ENCODE measurements at places on chromosomes 6 and 20. TPM values are rescaled to one million over a fixed set of nuclear protein-coding genes. Genes with fewer than 3 reads are reported as not detected.

- no peak for DNase-seq
Measured at GRCh38 chr6:14673201-14673600, 555.6 kb downstream of the CD83 start.

DNA sequence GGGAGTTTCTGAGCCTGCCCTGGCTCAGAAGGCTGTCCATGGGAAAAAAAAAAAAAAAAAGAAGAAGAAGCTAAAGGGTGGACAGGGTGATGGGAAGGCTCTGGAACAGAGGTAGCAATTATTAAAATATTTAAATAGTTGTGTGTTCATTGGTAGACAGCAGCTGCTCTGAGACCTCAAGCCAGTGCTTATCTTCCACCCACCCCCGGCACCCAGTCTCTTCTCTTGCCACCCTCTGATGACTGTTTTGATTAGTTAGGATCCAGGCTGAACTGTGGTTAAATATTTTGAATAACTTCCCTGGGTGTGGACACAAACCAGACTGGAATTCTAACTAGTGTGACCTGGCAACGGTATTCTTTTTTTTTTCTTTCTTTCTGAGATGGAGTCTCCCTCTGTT lies 16.9 kb upstream of the SRSF3 start:
- DNase-seq, result peak; percentile 67

- DNase-seq, result no peak
Measured at GRCh38 chr6:162055365-162055764, 672.2 kb downstream of the PRKN start.

- DNase-seq, result no peak
Measured at GRCh38 chr20:64077876-64078551, 1.3 kb downstream of the RGS19 start.

DNA sequence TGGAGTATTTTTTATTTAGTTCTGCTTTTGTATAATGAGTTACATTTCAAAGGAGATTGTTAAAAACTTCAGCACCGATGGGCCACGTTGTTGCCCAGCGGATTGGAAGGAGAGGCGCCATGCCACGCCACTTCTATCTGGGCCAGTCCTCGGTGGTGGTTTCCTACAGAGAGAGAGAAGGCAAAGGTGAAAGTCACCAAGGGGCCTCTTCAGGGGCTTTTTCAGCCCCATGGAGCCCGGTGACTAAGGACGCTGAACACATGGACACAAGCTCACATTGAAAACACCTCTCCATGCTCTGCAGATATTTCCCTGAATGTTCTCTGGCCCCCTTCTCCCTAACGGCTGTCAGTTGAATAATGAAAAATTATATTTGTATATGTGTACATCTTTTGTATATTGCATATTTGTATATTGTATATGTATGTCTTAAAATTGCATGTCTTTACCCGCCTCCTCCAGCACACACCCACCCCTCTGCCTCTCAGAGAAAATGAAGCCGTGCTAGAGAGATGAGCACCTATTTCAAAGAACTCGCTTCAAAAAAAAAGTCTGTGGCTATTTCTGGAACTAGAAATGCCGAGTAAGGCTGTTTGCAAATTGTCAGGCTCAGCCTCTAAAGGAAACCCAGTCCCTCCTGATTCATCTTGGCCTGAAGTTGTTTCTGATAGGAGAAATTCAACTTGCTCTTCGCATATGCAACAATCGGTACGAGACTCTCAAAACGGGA lies 91.9 kb upstream of the CDH4 start:
- DNase-seq, result no peak

CTCFL gene
- total RNA-seq, result not detected

DNA sequence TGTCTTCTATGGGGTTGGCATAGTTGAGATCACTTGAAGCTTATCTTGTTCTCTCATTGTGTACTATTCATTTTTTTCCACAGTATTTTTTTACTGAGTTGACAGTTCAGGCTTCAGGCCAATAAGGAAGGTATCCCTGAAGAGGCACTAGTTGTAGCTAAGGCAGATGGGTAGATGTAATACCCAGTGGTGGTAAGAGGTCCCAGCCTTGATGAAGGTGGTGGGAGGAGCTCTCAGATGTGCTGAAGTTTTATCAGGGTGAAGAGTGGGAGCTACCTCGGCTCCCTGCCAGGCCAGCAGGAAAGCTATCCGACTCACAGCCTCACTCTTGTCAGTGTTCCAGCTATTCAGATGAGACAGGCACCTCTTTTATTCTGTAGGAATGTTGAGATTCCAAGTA lies 87.7 kb upstream of the UFL1 start:
- no peak for DNase-seq

IFNGR1 gene
- total RNA-seq, result 58.4 TPM

- no peak for DNase-seq
Measured at GRCh38 chr6:71512256-71512655, 223.6 kb downstream of the OGFRL1 start.

DNA sequence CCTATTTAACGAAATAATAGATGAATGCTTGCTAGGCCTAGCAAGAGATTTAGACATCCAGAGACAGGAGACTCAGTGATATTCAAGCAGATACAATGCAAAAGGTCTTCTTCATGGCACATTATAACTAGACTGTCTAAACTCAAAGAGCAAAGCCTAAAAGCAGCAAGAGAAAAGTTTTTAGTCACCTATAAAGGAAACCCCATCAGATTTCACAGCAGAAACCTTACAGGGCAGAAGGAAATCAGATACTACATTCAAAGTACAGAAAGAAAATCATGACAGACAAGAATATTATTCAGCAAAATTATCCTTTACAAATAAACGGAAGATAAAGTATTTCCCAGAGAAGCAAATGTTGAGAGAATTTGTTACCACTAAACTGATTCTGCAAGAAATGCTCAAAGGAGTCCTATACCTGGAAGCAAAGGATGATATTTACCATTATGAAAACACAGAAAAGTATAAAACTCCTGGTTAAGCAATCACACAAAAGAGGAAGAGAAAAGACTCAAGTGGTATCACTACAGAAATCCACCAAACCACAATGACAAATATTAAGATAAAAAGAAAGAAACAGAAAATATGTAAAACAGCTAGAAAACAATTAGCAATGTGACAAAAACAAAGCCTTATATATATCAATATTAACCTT lies 333.7 kb downstream of the MEI4 start:
- no peak for DNase-seq

- no peak for DNase-seq
Measured at GRCh38 chr6:37484786-37485170, 14.9 kb downstream of the CCDC167 start.

- DNase-seq, result no peak
Measured at GRCh38 chr20:34829191-34829590, 3.7 kb upstream of the NCOA6 start.

GRCh38 chr20:25465243-25466135 lies 58.0 kb downstream of the GINS1 start:
- DNase-seq, result no peak

GRCh38 chr6:92271091-92271490 lies 1148.3 kb downstream of the EPHA7 start:
- no peak for DNase-seq

CCM2L gene
- not detected for total RNA-seq

GRCh38 chr6:37176268-37177076 lies 6.5 kb downstream of the PIM1 start:
- no peak for DNase-seq

GRCh38 chr20:9493803-9494202 lies 20.6 kb upstream of the LAMP5 start:
- no peak for DNase-seq

GRCh38 chr6:107691062-107691751 lies 132.9 kb downstream of the SCML4 start:
- DNase-seq, result peak; percentile 31

- DNase-seq, result no peak
Measured at GRCh38 chr20:11796026-11796425, 121.7 kb upstream of the BTBD3 start.

PRRT1 gene
- 0.17 TPM for total RNA-seq

SAPCD1 gene
- total RNA-seq, result 5.1 TPM

DNA sequence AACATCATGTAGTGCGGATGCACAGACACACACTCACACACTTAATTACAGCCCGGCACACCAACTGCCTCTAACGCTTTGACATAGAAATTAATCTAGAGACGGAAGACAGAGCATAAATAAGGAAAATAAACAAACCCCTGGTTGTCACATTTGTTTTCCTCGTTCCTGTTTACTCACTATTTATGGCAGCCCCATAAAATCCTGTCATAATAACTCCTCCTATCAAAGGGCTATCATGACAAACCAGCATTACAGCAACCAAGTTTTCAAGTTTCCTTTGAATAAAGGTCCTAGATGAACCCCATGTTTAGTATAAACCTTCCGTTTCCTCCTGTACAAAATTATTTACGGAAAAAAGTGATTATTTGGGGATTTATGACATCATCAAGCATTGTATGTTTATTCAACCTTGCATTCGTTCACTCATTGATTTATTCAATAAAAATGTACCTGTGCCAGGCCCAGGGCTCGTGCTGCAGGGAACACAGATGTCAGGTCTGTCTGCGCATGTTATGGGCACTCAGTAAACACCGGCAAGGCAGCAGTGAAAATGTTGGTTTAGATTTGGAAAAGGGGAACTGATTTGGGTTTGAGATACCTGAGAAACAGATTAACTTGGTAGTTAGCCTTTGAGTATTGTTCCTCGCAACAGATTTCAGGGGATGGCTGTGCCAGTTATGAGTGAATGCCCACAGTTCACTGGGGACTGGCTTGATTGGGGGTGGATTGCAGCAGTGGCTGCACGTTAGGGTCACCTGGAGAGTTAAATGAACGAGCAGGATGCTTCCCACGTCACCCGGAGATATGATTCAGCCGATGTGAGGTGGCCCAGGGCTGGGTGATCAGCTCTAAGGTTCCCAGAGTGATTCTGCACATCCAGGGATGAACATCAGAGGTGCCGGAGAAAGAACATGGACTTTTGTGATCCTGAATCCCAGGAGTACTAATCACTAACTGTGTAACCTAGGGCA lies 295.3 kb upstream of the FOXQ1 start:
- DNase-seq, result no peak

NMBR gene
- total RNA-seq, result not detected

GJA1 gene
- not detected for total RNA-seq

PTCHD4 gene
- 8.4 TPM for total RNA-seq

DNA sequence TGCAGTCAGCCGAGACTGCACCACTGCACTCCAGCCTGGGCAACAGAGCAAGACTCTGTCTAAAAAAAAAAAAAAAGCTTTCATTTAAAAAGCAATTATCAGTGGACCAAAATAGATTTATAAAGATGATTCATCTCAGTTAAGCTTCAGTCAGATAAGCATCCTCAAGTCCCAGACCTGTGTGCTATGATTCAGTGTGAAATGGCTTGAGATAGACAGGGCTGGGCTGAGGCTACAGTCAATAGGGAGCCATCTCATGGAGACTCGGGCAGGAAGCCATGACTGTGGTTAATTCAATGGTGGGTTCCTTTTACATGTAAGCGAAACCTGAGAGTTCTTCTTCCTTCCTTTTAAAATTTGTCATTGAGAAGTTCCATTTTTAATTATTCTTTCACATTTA lies 276.0 kb downstream of the TFAP2A start:
- peak; percentile 26 for DNase-seq

C6orf52 gene
- total RNA-seq, result 5.0 TPM

DNA sequence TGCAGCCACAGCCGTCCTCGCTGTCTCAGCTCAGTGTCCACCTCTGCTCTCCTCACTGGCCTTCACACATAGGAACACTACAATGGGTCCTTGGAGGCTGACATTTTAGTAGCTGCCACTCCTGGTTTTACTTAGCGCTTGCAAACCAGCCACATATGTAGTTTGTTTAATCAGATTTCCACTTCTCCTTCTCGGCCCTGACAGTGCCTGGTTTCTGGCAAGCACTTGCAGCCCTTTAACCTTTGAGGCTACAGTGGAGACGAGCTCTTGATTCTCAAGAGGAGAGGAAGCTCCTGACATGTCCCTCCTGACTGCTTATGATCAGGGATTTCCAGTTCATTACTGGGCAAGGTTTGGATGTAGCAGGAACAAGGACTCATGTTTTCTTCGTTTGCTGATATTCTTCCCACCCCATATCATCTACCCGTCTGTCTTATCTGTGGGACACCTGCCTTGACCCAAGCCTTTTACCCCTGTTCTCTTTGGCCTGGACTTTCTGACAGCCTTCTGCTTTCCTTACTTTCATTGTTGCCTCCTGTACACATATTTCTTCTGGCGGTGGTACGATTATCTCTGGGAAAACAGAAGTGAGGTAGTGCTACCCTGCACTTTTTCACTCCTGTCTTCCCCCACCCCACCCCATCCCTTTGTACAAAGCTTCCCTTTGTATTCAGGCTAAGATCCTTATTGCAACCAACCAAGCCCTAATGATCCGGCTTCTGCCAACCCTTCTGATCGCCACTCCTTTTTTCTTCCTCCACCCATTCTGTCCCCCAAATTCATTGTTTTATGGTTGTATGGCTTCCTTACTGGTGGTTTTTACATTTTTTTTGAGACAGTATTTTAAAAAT lies 31.2 kb downstream of the CEP43 start:
- DNase-seq, result no peak

ABCF1 gene
- 58.0 TPM for total RNA-seq

- no peak for DNase-seq
Measured at GRCh38 chr6:14212632-14213031, 95.1 kb downstream of the CD83 start.

DNA sequence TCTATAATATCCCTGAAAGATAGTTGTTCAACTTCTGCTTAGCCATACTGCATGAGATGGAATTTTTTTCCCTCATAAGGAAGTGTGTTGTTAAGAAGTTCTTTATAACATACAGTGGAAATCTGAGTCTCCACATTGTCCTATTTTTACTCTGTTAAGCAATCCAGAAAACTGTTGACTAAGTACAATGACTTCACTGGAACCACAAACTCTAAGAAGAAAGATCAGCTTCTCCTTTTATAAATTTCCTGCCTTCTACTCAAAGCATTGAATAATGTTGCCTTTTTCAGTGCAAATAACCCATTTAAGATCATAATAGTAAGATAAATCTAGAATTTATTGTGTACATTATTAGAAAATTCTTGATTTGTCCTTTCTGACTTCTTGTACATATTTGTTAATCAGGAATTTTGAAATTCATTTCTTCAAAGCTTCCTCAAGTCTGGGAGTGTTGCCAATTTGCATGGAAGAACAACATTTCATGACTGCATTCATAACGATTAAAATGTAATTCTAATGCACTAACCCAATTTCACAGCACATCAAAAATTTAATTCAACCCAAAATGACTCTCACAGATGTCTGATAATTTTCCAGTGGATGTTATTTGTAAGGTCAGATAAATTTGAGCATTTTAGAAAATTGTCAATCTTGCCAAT lies 45.6 kb upstream of the ANKEF1 start:
- DNase-seq, result peak; percentile 82

All from MCF 10A (cell line).